ENCODE measurements at places on chromosomes 13 and 19.

DNA sequence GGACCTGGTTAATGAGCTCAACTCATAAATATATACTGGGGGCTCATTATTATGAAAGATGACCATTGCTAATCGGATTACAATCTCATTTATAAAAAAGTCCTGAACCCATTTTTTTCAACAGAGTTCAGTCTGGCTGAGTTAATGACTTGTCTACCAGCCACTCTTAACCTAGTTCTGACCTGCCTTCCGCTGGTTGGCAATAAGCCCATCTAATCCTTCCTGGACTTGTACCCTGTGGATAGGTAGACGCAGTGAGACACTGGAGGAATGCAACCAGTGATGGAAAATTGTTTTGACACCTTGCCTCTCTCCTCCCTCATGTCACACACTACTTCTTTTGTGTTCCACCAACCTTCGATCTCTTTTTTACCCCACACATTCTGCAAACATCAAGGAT is 279.9 kb downstream of the FOXO1 start:
- DNase-seq, result no peak

DNA sequence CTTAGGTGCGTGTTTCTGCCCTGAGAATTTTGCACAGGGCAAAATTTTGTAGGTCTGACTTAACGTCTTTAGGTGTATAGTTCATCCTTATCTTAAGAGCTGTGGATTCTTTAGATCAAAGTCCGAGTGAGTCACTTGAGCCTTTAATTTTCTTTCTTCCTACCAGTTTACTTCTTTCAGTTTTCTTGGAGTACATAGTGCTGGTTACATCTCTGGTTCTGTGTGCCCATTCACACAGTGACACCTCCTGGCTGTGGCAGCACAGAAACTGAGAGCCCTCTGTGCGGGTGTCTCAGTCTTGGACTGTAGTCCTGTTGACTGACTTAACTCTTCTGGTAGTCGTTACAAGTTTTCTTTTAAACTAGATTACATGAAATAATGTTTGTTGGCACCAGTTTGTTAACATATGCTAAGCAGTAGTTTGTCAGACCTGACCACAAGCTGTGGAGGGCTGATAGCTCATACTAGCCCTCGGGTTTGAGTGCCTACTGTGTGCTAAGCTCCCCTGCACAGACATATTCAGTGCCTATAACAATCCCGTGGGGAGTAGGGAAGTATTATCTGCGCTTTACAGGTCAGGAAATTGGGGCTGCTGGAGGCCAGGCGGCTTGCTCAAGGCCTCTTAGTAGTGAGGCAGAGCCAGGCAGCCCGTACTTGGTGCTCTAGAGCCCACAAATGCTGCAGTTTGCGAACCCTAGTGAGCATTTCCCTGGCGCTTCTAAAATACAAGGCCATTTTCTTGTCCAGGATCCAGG is 1.6 kb downstream of the GATAD2A start:
- no peak for DNase-seq

DNA sequence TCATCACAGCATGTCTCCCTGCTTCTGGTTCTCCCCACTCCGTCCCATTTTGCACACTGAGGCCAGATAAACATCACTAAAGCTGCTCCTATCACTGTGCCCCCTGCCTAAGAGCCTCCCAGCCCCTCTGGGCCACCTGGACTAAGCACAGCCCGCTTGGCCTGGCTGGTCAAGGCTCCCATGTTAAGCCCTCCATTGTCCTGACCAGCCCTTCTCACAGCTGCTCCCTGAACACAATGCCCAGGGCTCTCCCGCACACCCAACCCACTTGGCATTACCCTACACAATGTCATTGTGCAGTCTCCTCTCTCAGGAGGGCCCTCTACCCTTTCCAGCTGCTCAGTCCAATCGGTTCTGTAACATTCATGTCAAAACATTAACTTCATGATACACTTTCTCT is 133.4 kb downstream of the NUFIP1 start:
- no peak for DNase-seq

DNA sequence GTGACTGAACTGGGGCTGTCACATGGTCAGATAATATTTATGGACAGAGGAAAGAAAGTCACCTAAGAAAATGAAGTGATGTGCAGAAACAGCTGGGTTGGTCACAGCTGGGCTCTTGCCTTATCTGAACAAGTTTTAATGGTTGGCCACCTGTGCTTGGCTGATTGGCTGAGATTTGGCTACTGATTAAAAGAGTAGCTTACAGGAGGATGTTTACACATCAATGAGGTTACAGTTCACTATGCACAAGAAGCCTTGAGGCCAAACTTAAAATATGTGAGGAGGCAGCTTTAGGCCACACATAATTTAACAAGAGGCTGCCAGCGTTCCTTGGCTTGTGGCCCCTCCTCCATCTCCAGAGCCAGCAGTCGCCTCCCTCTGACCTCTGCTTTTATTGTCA is 99.2 kb upstream of the C1QTNF9B start:
- no peak for DNase-seq

GRCh38 chr19:11434703-11435056 is 241 bp downstream of the ODAD3 start:
- DNase-seq, result no peak

DNA sequence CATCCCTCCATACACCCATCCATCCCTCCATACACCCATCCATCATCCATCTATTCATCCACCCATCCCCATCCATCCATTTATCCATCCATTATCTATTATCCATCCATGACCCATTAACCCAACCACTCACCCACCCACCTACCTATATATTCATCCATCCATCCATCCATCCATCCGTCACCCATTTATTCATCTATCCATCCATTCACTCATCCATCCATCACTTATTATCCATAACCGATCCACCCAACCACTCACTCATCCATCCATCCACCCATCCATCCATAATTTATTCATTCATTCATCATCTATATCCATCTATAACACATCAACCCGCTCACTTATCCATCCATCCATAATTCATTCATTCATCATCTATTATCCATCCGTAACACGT is 28.7 kb upstream of the PTPRS start:
- DNase-seq, result no peak

GRCh38 chr13:50682002-50682401 is 161.5 kb downstream of the DLEU7 start:
- DNase-seq, result no peak

- peak; percentile 51 for DNase-seq
Measured at GRCh38 chr19:289651-290371, 1.4 kb downstream of the PLPP2 start.

DNA sequence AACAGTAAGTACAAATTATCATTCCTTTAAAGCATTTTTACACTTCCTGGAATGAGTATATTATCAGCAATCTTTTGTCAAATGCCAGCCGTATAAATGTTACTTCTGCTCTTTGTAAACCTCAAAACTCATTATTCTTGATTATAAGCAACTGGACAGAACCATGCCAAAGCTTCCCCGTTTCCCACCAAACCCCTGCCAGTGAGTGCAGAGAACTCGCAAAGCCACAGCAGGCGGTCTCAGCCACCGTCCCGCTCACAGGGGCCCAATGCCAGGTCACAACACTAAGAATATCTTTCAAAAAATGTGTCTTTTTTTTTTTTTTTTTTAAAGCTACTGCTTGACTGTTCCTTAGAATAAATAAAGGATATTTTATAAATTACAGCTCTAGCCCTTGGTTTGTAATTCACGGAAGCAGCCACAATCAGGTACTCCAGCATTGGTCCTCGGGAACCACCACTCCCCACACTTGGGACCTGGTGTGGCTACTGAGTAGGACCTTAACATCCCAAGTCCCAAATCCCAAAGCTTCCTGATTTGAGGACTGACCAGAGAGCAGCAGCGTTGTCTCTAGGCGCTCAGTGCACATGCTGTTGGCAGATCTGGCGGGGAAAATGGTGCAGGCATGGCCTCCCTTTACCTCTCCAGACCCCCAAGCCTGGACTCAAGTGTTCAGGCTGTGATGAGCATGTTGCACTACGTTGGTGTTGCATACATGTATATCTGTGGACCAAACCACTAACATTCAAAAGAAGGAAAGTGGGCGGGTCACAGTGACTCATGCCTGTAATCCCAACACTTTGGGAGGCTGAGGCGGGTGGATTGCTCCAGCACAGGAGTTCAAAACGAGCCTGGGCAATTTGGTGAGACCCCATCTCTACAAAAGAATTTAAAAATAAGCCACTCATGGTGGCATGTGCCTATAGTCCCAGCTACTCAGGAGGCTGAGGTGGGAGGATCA is 19.0 kb downstream of the KCTD15 start:
- DNase-seq, result no peak

DNA sequence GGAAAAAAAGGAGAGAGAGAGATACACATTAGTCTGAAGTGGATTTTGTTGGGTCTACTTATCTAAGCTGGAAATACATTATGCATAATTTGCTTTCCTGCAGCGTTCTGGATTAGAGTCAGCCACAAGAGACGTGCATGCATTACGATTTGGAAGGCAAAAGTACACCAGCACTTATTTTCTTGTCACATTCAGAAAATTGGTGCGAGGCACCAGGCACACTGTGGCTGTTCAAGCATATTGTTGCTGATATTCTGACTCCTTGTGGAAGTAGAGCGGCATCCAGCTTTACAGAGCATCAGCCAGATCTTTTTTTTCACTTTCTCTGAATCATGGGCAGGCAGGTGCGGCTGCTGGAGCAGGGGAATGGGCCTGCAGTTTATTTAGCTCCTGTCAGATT is 905.6 kb upstream of the SPRY2 start:
- no peak for DNase-seq

DNA sequence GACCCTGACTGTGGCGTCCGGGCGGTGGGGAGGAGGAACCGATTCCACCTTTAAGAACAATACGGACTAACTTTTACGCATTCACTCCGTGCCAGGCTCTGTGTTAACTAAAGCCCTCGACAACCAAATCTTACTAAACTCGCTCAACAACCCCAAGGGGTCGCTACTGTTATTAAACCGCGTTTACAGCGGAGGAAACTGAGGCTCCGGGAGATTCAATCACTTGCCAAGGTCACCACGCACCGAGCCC is 1.2 kb downstream of the SAMD1 start:
- no peak for DNase-seq

DNA sequence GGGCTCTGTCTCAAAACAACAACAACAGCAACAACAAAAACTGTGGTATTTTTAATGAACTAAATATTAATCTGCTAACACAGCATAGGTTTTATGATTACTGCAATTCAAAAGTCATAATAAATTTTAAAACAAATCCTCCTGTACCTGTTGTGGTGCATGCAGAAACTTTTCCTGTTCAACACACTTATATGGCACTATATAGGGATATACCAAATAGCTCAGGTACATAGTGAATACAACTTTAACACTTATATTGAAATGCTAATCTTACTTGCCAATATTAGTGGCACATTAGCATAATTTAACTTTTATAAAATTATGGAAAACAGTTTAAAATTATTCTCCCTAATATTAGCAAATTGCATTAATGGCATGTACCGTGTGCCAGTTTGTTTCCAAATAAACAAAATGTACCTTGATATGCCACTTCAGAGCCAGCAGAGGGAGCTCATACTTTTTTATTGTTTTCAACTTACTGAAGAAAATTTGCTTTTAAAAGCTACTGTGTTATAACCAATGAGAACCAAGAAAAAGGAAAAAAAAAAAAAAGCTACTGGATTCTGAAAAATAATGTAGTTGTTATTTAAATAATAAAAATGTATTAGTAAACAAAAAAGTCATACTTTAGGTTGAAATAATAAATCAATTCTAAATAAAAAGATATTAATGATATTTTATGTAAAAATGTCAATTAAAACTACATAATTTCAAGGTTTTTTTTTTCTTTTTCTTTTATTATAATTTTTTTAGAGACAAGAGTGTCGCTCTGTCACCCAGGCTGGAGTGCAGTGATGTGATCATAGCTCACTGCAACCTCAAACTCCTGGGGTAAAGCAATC is 18.0 kb upstream of the RBM26 start:
- DNase-seq, result peak; percentile 51

GRCh38 chr19:13366529-13367143 is 139.6 kb downstream of the CACNA1A start:
- DNase-seq, result peak; percentile 0

GRCh38 chr13:26219726-26220125 is 2.4 kb downstream of the RNF6 start:
- DNase-seq, result no peak

DNA sequence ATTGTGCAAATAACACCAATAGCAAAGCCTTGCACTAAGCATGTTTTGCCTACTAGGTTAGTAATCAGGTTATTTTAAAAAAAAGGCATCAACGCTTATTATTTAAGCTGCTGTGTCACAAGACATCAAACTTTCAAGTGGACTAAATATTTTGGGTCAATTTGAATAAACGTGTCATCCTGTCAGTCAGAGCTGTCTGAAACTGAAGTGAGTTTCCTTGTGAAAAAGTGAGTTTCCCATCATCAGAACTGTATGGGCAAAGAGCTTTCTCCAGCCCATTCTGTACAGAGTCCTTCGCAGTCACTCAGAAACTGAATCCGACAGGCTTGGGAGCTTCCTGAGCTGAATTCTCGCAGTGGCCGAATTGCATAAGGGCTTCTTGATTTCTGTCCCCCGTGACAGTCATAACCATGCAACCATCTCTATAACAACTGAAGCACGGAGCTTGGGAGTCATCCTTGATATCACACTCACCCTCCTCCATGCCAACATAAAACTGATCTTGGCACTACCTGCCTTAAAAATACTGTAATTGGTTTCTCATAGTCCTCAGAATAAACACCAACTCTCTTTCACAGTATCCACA is 139.8 kb downstream of the MIPEP start:
- no peak for DNase-seq

- DNase-seq, result no peak
Measured at GRCh38 chr19:2063824-2064223, 12.8 kb upstream of the MKNK2 start.

- no peak for DNase-seq
Measured at GRCh38 chr13:80336776-80337287, 4.1 kb downstream of the SPRY2 start.

DNA sequence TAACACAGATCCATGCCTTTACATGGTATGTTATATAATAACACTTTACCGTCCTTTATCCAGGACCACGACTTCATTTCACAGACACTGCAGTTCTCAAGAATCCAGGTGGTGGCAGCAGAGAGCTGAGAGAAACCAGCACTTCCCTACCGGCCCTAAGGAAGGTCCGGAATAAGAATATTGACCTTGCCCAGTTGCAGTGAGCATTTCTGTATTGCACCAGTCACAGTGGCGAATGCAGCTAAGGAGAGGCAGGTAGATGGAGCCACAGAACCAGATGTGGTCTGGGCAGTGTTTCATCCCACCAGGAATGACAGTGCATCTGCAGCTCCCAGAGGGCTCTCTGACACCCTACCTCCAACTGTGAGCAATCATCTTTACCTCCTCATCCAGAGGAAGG is 44.6 kb downstream of the ZNF787 start:
- DNase-seq, result peak; percentile 23

DNA sequence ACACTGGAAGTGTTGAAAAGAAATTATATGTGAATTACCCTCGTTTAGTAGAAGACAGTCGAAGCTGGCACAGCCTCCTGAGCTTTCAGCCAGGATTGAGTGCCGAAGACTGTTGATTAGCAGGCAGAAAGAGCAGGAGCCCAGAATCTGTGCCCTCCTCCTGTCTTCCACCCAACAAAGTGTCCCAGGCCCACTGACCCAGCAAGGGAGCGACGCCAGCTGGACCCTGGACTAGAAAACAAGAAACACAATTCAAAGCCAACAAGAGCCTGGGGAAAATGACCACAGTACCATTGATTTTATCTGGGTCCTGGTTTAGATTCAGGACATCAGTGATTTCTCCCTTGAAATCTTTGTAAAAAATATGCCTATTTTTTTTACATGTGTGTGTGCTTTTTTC is 120.7 kb downstream of the RXFP2 start:
- no peak for DNase-seq

- DNase-seq, result peak; percentile 11
Measured at GRCh38 chr13:60095300-60095699, 68.4 kb downstream of the DIAPH3 start.

- DNase-seq, result no peak
Measured at GRCh38 chr13:113902481-113902880, 38.6 kb upstream of the GAS6 start.

- no peak for DNase-seq
Measured at GRCh38 chr13:74794582-74794981, 660.4 kb upstream of the KLF12 start.

Data from NCI-H1436 (cell line).